ENCODE measurements at places on chromosomes 4 and X.

DNA sequence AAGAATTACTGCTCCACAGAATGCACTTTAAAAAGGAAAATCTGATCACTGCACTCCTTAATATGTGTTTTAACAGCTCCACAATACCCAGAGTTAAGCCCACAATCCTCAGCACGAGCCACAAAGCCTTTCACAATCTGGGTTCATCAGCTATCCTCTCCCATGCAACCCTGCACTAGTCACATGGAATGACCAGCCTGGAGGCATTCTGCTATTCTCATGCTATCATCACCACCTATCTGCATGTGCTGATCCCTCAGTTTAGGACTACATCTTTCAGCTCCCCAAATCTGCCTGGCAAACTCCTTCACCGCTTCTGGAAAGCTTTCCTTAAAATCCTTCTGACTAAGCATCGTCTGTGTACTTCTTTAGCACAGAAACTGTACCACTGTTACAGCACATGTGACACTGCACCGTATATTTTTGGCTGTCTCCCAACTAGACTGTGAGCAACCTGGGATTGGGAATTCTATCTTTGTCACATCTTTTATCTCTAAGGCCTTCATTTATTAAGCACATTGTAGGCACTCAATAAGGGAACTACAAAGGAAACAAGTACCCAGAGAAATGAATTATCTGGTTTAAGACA lies 18.3 kb upstream of the EIF1AX start:
- H3K27me3 ChIP-seq = no peaks in the 10 kb centered on the region
- H3K36me3 ChIP-seq = peaks cover 44% of the 10 kb centered on the region
- no peak overlapping the region for H3K27ac ChIP-seq
- no peaks in the 10 kb centered on the region for H3K4me1 ChIP-seq

DNA sequence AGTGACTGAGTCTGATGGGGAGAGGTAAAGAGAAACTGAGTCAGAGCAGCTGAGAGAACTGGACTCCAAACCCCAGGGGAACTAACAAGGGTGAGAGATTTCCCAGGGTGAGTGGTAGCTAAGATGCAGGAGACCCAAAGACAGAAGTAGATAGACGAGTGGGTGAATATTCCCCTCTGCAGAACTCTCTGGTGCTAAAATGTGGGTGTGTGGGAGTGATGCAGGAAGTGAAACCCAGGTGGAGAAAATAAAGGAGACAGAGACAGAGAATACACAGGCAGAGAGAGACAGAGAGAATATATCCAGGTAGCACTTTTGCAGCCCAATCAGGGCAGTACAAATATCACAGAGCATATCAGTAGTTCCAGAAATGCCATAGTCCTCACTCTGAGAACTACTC lies 212.5 kb upstream of the ZIC3 start:
- no peaks in the 10 kb centered on the region for H3K36me3 ChIP-seq
- no peak overlapping the region for H3K27ac ChIP-seq
- H3K4me1 ChIP-seq = no peaks in the 10 kb centered on the region
- no peak for DNase-seq

DNA sequence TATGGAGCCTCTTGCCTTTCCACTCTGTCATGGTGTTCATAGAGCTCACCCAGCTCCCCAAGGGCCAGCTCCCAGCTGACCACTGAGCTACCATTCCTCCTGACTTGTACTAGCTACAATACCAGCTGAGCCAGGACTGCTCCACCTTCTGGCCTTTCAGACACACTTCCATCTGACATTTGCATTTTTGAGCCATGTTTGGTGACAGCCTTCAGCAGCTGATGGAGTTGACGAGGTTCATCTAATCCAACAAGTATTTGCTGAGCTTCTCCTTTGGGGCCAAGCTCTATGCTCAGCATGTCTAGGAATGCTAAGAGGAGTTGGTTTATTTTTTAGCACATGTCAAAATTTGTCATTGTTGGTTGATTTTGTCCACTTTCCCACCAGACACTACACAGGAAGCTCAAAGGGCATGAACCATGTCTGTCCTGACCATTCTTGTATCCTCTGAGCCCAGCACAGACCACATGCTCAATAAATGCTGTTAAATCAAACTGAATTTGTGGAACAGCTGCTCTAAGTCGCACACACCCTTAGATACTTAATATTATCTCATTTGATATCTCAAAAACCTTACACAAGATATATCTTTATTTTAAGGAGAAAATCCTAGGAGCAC lies 142.6 kb upstream of the PPARGC1A start:
- H3K27ac ChIP-seq = no peak overlapping the region
- no peaks in the 10 kb centered on the region for H3K36me3 ChIP-seq
- H3K27me3 ChIP-seq = no peaks in the 10 kb centered on the region

GRCh38 chr4:37383579-37384229 lies 139.2 kb downstream of the NWD2 start:
- DNase-seq = no peak
- no peaks in the 10 kb centered on the region for H3K4me1 ChIP-seq
- no peaks in the 10 kb centered on the region for H3K27me3 ChIP-seq
- H3K27ac ChIP-seq = no peak overlapping the region

- no peak for DNase-seq
- H3K4me3 ChIP-seq = no peak overlapping the region
- H3K27ac ChIP-seq = no peak overlapping the region
Observed at GRCh38 chr4:8225706-8226443, 26.8 kb downstream of the SH3TC1 start.

GRCh38 chr4:173752610-173753230 lies 222.7 kb upstream of the HAND2 start:
- H3K4me1 ChIP-seq = no peaks in the 10 kb centered on the region
- H3K36me3 ChIP-seq = no peaks in the 10 kb centered on the region
- no peaks in the 10 kb centered on the region for H3K27me3 ChIP-seq
- H3K4me3 ChIP-seq = no peak overlapping the region

DNA sequence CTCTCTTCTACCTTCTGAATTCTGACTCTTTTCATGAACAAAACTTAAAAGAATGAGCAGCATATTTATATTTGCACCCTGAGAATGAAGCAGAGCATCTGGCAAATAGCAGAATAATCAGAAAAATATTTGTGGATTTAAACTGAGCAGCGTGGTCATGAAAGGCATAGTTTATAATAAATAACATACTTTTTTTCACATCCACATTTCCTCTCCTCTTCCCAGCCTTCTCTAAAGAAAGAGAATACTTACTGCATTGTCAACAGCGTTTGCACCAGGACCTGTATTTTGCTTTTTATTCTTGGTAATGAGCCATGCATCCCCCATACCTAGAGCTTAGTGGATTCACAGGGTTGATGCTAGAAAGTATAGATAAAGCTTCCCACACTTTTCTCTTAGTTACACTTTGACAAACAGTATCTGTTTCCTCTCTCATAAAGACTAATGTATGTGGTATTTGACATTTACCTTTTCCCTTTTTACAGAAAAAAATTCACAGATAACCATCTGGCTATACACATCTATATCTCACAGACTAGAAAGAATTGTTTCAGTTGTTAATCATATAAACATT lies 131.5 kb downstream of the PRSS12 start:
- H3K4me3 ChIP-seq = no peak overlapping the region
- no peak for DNase-seq
- H3K4me1 ChIP-seq = no peaks in the 10 kb centered on the region
- H3K36me3 ChIP-seq = no peaks in the 10 kb centered on the region
- H3K27ac ChIP-seq = no peak overlapping the region
- no peaks in the 10 kb centered on the region for H3K27me3 ChIP-seq

DNA sequence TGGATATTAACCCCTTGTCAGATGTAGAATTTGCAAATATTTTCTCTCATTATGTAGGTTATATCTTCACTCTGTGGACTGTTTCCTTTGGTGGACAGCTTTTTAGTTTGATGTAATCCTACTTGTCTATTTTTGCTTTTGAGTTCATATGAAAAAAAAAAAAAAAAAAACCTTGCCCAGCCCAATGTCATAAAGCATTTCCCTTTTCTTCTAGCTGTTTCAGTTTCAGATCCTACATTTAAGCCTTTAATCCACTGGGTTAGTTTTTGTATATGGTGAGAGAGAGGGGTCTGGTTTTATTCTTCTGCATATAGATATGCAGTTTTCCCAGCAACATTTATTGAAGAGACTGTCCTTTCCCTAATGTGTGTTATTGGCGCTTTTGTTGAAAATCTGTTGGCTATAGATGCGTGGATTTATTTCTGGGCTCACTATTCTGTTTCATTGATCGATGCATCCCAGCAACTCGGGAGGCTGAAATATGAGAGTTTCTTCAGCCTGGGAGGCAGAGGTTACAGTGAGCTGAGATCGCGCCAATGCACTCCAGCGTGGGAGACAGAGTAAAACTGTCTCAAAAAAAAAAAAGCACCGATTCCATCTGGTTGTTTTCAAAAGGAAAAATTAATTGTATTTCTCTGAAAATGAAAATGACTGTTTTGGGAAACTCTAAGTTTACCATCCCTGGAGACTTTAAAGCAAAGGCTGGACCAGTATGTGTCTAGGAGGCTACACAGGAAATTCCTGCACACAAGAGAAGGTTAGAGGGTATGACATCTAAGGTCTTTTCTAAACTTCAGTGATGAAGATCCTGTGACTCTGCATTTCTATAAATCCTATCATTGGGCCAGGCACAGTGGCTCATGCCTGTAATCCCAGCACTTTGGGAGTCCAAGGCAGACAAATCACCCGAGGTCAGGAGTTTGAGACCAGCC lies 35.6 kb downstream of the STEEP1 start:
- H3K27me3 ChIP-seq = no peaks in the 10 kb centered on the region
- no peak for DNase-seq
- no peaks in the 10 kb centered on the region for H3K36me3 ChIP-seq
- no peak overlapping the region for H3K27ac ChIP-seq
- no peaks in the 10 kb centered on the region for H3K4me1 ChIP-seq
- H3K4me3 ChIP-seq = no peak overlapping the region

GRCh38 chrX:123489011-123489410 lies 243.8 kb downstream of the THOC2 start:
- no peaks in the 10 kb centered on the region for H3K4me1 ChIP-seq
- H3K36me3 ChIP-seq = no peaks in the 10 kb centered on the region
- DNase-seq = no peak
- H3K27me3 ChIP-seq = no peaks in the 10 kb centered on the region
- H3K4me3 ChIP-seq = no peak overlapping the region

- no peak overlapping the region for H3K4me3 ChIP-seq
- H3K36me3 ChIP-seq = no peaks in the 10 kb centered on the region
- no peak overlapping the region for H3K27ac ChIP-seq
- no peak for DNase-seq
Observed at GRCh38 chr4:17092736-17093437, 194.4 kb upstream of the LDB2 start.

GRCh38 chr4:87257523-87257922 lies 37.1 kb upstream of the KLHL8 start:
- H3K27me3 ChIP-seq = no peaks in the 10 kb centered on the region
- no peaks in the 10 kb centered on the region for H3K36me3 ChIP-seq
- H3K27ac ChIP-seq = no peak overlapping the region
- H3K4me1 ChIP-seq = no peaks in the 10 kb centered on the region
- DNase-seq = no peak
- no peak overlapping the region for H3K4me3 ChIP-seq

- no peaks in the 10 kb centered on the region for H3K27me3 ChIP-seq
- H3K4me1 ChIP-seq = peaks cover 6% of the 10 kb centered on the region
- H3K36me3 ChIP-seq = no peaks in the 10 kb centered on the region
- H3K4me3 ChIP-seq = no peak overlapping the region
- no peak overlapping the region for H3K27ac ChIP-seq
Observed at GRCh38 chr4:26896636-26897035, 36.0 kb downstream of the STIM2 start.

DNA sequence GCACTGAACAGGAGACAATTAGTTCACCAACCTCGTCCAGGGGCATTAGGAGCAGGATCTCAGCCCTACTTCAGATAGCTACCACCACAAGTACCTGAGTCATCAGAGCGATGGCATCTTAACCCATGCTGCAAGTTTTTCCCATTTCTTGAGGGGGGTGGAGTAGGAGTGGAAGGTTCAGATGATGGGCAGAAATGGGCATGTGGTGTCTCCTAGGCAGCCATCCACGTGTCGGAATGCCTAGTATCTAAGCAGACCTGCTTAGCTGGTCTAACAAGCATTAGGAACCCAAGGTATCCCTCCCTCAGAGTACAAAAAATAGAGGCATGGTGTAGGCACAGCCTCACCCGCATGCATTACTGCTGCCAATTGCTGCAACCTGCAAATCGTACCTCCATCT lies 159.1 kb upstream of the DGKK start:
- H3K4me3 ChIP-seq = no peak overlapping the region
- no peak overlapping the region for H3K27ac ChIP-seq
- DNase-seq = no peak
- no peaks in the 10 kb centered on the region for H3K36me3 ChIP-seq

DNA sequence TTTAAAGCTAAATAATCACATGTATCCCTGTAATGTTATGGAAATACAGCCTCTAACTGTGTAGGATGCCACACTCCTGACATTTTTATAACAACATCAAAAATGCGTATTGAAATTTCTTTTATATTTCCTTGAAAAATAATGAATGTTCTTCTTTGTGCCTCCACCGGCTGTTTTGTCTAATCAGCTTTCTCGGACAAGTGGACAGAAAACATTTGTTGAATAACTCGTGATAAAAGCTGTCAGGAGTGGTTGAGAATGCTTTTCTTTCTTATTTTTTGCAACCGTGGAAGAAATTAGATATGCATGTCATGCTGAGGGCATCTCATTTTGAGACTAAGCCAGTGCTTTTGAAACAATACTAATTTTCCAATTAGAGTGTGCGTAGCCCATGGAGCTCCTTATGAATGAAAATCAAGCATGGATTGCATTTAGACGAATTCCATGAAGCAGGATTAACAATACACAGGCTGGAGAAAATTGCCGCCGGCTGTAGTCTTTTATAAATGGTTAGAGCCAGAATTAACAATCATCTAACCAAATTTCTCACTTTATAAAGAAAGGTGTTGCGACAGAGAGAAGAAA lies 614.5 kb upstream of the LCORL start:
- H3K4me1 ChIP-seq = no peaks in the 10 kb centered on the region
- no peaks in the 10 kb centered on the region for H3K27me3 ChIP-seq
- no peak overlapping the region for H3K4me3 ChIP-seq
- DNase-seq = no peak

- no peak overlapping the region for H3K4me3 ChIP-seq
- peaks cover 10% of the 10 kb centered on the region for H3K4me1 ChIP-seq
- DNase-seq = no peak
- H3K27me3 ChIP-seq = no peaks in the 10 kb centered on the region
- peaks cover 36% of the 10 kb centered on the region for H3K36me3 ChIP-seq
- no peak overlapping the region for H3K27ac ChIP-seq
Observed at GRCh38 chr4:2646396-2647149, 109.6 kb downstream of the TNIP2 start.
